ENCODE measurements at places on chromosomes 12 and 14. TPM values are rescaled to one million over a fixed set of nuclear protein-coding genes. Genes with fewer than 3 reads are reported as not detected.

DNA sequence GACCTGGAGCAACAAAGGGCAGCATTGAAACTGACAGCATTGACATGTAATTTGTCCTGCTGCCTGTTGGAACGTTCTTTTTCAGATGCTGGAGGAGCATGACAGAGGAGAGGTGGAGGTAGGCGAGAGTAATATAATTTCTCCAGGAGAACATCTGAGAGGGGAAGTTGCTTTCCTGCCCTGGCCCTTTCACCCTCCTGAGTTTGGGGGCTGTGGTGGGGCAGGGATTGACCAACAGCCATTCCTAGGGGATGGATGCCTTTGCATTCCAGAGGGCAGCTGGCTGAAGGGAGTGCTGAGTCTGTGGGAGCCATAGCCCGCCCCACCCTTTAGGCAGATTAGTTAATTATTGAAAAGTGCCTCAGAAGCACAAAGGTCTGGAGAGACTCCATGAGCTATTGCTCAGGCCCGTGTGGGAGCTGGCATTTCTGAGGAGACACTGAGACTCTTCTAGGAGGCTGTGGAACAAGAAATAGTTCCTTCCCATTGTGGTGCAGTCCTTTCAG lies 73.5 kb downstream of the ARF6 start:
- no peak for DNase-seq

GRCh38 chr12:45051572-45052125 lies 750 bp upstream of the DBX2 start:
- DNase-seq = no peak

GRCh38 chr14:65352964-65353530 lies 59.5 kb upstream of the FUT8 start:
- DNase-seq = no peak

The NUMB gene
- total RNA-seq = 40.2 TPM

The PDE3A gene
- total RNA-seq = not detected

The RPS6KA5 gene
- 53.1 TPM for total RNA-seq

GRCh38 chr14:92549105-92549858 lies 35.7 kb downstream of the RIN3 start:
- no peak for DNase-seq

DNA sequence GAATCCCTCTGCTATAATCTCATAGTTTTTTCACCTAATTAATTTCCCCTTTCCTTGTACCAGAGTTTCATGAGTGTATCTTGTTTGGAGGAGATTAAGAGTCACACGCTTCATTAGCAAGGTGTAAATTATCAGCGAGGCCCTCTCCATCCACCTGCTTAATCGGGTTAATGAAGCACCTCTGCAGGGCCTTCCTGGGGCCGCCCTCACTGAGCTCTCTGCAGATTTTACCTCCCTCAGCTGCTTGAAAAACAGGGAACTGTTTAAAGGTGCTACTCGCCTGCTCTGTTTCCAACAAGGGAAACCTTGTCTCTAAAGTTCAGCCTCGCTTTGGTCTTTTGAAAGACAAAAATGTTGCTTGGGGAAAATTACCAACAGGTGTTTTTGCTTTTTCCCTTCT lies 35.8 kb downstream of the OTX2 start:
- DNase-seq = no peak

The ANKRD33 gene
- total RNA-seq = not detected

Data from activated CD8-positive, alpha-beta T cell treated with anti-CD3 and anti-CD28 coated beads, Interleukin-2, amount 10 ng/mL, durations not matched to agents 7 days and 5 days (primary cell).